ENCODE measurements at places on chromosomes 6 and 20.

DNA sequence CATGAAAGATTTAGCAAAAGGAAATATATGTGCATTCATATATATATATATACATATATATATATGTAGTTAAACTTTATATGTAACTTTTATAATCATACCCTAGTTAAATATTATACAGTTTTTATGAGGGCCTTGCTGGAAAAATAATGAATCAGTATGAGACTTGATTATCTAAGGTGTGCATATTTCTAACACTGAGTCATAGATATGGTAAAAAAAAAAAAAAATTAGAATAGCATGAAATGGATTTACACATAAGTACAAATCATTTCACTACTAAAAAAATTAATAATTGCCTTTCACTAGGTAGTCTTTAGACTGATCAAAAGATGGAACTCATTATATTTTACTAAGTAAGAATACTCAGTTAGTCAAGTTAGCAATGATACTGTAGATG is 51.3 kb upstream of the DST start:
- no peak for DNase-seq

GRCh38 chr6:135419162-135419561 is 78.4 kb downstream of the AHI1 start:
- DNase-seq: no peak

DNA sequence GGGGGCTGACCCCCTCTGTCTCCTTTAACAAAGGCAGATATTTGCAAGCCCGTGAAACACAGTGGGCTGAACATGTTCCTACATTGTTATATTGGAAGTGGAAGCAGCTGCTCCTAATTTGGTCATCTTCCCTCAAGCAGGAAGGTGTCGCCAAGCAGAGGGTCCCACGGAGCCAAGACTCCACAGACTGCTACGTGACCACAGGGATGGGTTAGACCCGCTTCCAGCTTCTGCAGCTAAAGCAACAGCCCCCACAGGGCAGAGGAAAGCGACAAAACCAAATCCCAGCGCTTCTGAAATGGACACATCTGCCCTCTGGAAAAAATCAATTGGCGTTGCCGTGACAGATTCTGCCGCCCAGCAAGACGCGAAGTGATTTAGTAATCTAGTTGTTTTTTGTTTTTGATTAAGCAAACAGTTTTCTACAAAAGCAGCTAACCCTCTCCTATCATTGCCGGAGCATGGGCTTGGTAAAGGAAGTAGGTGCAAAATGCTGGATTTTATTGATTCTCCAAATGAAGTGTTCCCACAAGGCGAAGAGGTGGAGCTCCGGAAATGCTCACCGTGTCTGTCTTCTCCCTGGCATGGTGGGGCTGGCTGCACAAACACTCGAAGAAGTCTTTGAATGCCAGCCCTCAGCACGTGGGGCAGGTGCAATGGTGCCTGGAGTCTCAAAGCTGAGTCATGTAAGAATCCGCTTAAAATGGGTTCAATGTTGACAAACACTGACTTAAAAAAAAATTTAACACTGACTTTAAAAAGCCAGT is 79.4 kb upstream of the FRMD1 start:
- peak; percentile 55 for DNase-seq

DNA sequence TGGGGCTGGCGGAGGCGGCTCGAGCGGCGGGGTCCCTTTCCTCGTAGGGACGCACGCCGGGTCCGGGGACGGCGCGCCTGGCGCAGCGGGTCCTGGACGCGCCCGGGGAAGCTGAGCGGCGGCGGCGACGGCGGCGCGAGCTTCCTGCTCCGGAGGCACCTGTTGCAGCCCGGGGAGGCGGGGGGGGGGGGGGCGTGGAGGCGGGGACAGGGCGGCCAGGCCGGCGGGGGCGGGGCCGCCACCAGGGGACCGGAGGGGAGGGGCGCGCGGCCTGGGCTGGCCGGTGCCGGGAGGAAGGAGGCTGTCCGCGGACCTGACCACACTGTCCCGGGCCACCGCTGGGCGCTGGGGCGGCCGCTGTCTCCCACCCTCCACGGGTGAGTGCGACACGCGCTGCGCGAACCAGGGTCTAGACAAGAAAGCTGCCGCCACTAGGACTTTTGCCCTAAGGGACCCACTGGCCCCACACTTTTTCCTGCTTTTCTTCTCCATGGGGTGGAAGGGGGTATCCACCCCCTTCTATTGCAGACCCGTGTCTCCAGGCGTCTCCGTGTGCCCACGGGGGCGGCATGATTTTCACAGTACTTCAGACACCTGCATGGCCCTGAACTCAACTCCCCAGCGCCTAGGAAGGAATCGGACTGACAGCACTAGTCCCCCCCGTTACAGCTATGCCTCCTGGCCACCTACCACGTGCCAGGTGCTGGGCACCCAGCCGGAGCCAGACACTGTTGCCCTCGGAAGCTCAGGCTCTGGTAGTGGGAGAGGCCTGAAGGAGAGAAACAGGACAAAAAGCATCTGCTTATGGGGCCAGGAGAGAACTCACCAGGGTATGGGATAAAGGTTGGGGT is at the start of gene NFATC2:
NFATC2 (minus strand) TSS at position 149 of the 851 bp plus-strand sequence. CDS start 220 bp downstream, outside the sequence.
- peak; percentile 37 for DNase-seq

- no peak for DNase-seq
These were observed 144.9 kb downstream of the TFAP2A start for GRCh38 chr6:10269814-10270472.

DNA sequence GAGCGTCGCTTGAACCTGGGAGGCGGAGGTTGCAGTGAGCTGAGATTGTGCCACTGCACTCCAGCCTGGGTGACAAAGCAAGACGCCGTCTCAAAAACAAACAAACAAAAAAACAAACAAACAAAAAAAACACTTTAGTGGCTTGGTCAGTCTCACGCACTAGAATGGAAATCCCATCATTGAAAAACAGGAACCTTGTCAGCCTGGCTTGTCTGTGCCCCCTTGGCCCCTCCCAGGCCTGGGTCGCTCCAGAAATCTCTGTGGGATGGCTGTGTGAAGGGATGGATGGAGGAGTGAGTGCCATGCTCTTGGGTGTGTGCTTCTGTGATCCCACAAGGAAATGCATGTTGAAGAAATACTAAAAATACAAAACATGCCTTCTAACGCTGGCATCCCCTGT is 20.9 kb upstream of the NAA20 start:
- no peak for DNase-seq

GRCh38 chr6:110852773-110853172 is 21.8 kb upstream of the AMD1 start:
- DNase-seq: no peak

DNA sequence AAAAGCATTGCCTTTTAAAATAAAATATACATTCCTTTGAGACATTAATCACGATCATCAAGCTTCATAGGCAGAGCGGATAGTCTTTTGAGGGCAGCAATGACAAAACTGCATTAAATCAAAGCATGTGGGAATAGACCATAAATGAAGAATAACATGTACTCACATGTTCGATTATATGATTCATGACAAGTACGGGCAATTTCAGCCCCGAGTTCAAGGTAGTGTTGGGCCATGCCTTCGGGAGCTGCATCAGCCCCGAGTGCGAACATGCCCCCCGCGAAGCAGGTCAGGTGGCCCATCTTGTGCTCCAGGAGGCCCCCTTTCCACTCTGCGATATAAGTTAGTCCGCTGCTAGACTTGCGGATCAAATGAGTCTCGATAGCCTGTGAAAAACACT is 111.0 kb upstream of the FAM184A start:
- no peak for DNase-seq

DNA sequence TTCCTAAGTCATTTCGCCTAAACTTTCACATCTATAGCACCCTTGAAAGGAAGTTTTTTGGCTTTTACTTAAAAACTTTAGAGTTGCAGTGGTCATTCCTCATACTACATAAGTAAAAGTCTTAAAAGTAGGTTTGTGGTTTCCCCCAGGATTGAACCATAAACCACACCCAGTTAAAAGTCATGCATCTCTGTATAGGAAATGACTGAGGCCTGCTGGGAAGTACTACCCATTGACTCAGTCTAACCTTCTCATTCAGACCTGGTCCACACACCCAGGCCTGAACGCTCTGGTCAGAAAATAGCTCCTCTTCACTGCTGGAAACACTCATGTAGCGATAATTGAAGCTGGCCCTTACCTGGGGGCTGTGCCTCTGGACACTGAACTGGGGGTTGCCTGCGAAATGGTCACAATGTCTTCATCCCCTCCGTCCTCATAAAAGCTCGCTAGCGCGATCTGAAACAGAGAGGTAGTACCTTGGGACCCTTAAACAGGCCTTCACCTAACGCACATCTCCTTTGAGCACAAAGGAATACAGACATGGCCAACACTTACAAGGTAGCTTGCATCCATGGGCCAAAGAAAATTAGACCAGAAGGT is 2.6 kb downstream of the NSFL1C start:
- DNase-seq: no peak

GRCh38 chr20:37437676-37438075 is 83.4 kb upstream of the NNAT start:
- DNase-seq: no peak

- no peak for DNase-seq
These were observed 212.6 kb downstream of the SOD2 start for GRCh38 chr6:159480471-159480870.

GRCh38 chr6:136771306-136771705 is 21.0 kb downstream of the MAP3K5 start:
- no peak for DNase-seq

- DNase-seq: no peak
These were observed 107.8 kb upstream of the SHLD1 start for GRCh38 chr20:5642155-5642981.

- DNase-seq: no peak
These were observed 19.2 kb downstream of the SNX9 start for GRCh38 chr6:157842212-157842611.

GRCh38 chr6:147508042-147508865 is at the start of gene SAMD5:
Gene SAMD5, plus strand, starts transcription at chr6:147508690. Its CDS starts 239 bp downstream, at chr6:147508929.
- DNase-seq: no peak

DNA sequence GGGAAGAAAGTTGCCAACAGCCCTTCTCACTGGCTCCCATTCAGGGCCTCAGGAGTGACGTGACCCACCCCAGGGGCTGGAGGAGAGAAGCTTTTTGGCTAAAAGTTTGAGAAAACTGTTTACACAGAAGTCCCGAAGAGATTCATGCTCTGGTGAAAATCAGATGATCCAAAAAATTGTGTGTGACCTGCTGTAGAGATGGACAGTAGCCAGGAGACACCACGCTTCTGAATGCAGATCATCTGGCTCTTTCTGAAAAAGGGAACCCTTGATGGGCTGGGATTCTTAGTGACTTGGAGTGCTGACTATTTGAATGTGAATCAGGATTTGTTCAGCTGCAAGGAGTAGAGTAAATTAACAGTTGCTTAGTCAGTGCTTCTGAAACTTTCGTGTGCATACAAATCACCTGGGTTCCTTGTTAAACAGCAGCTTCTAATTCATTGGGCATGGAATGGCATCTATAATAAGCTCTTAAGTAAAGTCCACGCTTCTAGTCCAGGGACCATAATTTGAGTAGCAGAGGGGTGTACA is 265.1 kb downstream of the PREX1 start:
- no peak for DNase-seq

- DNase-seq: no peak
These were observed 16.2 kb upstream of the CEBPB start for GRCh38 chr20:50174456-50174855.

- no peak for DNase-seq
These were observed 209.0 kb upstream of the CITED2 start for GRCh38 chr6:139583420-139583819.

- no peak for DNase-seq
These were observed 1026.6 kb downstream of the EYS start for GRCh38 chr6:64680446-64680845.

GRCh38 chr6:6969761-6970223 is 138.0 kb upstream of the RREB1 start:
- no peak for DNase-seq

GRCh38 chr6:167565388-167565787 is 240.5 kb downstream of the TTLL2 start:
- DNase-seq: no peak

GRCh38 chr20:32438331-32438858 is 80.3 kb downstream of the ASXL1 start:
- no peak for DNase-seq

DNA sequence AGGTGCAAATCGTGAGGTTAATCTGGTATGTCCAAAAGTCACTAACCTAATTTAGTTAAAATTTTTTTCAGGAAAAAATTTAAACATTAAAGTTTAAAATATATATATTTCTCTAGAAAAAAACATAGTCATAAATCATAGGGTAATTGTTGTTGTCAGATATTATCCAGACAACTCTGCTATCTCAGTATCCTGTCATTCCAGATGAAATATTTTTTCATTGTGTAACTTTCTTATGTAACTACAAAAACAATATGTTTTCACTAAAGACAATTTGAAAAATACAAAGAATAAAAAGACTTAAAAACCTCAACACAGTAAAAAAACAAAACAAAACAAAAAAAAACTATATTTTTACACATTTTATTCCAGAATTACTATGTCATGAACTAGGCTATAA is 57.6 kb downstream of the TENT5A start:
- DNase-seq: no peak

- peak; percentile 19 for DNase-seq
These were observed 38.9 kb upstream of the THBS2 start for GRCh38 chr6:169292338-169293124.

- no peak for DNase-seq
These were observed 235.0 kb upstream of the GMDS start for GRCh38 chr6:2480267-2480966.

GRCh38 chr20:48190757-48191156 is 405.5 kb upstream of the SULF2 start:
- no peak for DNase-seq

DNA sequence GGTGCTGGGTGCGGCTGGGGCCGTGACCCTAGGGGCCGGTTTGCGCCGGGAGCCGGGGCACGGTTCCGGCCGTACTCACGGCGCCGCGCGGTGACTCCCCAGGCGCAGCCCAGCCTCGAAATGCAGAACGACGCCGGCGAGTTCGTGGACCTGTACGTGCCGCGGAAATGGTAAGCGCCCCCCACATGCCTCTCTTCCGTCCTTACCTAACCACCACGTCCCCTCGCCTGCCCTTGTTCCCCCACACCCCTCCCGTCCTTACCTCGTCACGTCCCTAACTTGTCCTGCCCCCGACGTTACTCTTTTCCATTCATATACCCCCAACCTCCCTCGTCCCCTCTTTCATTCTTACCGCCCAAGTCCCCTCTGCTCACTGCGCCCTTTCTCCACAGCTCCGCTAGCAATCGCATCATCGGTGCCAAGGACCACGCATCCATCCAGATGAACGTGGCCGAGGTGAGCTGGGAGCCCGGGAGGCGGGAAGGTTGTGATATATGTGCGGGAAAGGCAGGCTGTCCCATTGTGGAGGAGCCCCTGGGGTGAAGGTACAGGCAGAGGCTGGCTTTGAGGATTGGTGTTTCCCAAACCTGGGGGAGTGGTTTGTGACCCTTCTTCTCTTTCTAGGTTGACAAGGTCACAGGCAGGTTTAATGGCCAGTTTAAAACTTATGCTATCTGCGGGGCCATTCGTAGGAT is 463 bp downstream of the RPS21 start:
- DNase-seq: no peak

DNA sequence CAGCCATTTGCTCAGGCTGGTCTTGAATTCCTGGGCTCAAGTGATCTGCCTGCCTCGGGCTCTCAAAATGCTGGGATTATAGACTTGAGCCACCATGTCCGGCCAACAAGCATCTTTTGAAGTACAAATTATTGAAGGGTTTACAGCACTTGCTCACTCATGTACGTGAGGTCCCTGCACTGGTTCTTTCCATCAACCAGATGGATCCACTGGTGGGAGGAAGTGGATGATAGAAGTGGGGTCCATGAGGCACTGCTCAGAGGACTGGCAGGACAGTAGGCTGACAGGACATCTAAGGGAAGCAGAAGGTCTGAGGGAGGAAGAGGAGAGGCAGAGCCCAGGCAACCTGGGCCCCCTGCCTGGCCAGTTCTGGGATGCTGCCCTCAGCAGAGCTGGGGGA is 109.2 kb upstream of the NXT1 start:
- DNase-seq: no peak
